Vagina (tissue), 2 donors: ENCODE measurements at places on chromosomes 16 and 17.

GRCh38 chr17:77377710-77378235 lies 237.0 kb downstream of the SEC14L1 start:
- no peak for DNase-seq

DNA sequence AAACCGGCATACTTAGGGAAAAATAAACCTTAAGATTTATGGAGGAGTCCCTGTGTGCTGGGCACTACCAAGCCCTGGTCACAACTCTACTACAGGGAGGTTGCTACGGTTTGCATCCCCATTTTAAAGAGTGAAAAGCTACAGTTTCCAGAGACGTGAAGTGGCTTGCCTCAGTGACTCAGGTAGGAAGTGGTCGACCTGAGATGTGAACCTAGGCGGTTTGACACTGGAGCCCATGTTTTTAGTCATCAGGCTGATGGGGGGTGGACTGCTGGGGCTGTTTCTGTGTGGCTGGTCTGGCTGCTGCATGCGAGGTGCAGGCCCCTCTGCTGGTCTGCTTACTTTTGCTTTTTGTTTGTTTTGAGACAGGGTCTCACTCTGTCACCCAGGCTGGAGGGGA lies 6.6 kb downstream of the COX6A2 start:
- DNase-seq, result no peak

GRCh38 chr17:45353043-45353442 lies 36.2 kb upstream of the MAP3K14 start:
- peak; percentile 19 for DNase-seq

DNA sequence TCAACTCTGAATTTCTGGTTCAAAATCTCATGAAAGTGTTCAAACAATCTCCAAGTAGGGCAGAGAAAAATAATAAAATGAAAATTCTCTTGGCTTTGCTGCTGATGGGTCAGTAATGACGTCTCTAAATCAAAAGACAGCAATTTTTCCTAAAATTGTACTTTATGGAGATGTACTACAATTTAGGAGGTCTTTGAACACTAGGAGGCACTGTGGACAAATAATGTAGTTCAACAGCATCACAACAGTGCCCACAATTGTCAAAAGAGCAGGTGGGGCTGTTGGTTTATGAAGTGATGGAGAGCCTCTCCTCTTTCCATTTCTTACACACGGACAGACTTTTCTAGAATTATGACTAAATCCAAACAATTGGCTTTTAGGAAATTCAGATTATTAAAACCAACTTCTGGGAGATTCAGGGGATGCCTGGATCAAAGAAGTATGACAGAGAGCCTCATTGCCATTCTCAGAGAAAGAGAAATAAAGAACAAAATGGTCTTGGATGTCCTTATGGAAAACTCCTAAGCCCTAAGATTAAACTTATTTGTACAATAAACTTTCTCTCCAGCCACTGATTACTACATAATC lies 23.8 kb downstream of the EZH1 start:
- no peak for DNase-seq

- no peak for DNase-seq
Observed at GRCh38 chr17:33205552-33205951, 87.5 kb downstream of the ASIC2 start.

DNA sequence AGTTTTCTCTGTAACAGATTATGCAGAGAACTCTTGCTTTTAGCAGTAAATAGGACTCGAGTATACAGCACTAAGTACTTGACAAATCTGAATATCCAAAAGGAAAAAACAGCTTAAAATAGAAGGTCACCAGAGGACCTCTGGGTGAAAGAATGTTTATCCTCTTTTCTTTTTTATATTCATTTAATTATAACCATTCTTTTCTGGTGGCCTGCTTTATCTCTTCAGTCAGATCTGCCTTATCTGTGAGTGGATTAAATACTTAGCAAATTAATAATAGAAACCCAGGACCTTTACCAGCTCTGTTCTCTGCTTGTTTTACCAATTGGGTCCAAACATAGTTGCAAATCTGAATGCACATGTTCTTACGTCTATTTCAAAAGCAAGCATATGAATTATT lies 8.6 kb downstream of the DGKE start:
- DNase-seq, result no peak

DNA sequence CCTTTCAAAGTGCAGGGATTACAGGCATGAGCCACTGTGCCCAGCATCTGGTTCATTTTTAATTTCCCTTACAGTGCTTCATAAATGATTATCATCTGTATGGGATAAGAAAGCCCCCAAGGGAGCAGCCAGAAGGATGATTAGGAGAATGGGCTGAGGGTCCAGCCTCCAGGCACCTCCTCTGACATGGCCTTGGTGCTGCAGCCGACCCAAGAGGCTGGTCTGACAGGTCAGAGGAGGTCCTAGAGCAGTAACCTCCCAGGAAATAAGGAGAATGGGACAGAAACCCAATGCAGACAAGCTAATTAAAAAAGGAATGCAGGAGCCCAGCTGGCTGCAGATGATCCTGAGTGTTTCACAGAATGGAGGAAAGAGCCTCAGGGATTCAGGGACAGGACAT lies 29.0 kb downstream of the MRC2 start:
- no peak for DNase-seq

DNA sequence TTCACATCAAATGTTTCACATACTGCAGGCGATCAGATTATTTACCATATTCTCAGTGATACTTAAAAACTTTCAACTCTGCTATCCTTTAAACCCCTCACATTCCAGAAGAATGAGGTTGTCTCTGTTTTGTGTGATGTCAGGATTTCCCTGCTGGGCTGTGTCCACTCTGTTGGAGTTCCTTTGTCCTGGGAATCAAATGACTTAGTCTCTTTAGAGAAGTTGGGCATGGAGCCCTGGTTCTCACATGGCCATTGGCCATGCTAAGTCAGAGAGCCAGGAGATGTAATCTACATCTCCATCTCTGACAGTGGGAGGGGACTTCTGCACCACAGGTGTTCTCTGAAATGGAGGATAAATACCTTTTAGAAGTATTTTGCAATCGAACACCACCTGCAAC lies 205.1 kb upstream of the MAF start:
- no peak for DNase-seq

- DNase-seq, result no peak
Observed at GRCh38 chr16:1678500-1679098, 520 bp downstream of the JPT2 start.

DNA sequence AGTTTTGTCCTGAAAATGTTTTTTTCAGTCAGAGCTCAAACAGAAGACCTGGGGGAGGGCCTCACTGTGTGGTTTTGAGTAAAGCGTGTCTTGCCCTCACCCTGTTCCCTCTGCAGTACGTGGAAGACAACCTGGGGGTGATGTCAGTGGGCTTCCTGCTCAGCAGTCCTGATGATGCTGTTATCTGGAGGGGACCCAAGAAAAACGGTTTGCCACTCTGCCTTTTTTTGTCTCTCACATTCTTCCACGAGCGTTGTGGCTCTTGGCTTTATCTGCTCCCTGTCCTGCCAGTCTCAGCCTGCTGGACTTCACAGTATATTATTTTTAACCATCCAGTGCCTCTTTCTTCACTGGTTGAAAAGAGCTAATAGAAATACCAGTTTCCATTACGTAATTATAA lies 12.9 kb downstream of the NUBP1 start:
- no peak for DNase-seq

GRCh38 chr16:28511031-28511430 lies 4.4 kb upstream of the IL27 start:
- no peak for DNase-seq
